Left renal cortex interstitium (tissue), 4 donors: ENCODE measurements at places on chromosomes 5 and 9.

GRCh38 chr9:116124472-116125040, 29.0 kb upstream of the PAPPA start:
- no peak for DNase-seq

DNA sequence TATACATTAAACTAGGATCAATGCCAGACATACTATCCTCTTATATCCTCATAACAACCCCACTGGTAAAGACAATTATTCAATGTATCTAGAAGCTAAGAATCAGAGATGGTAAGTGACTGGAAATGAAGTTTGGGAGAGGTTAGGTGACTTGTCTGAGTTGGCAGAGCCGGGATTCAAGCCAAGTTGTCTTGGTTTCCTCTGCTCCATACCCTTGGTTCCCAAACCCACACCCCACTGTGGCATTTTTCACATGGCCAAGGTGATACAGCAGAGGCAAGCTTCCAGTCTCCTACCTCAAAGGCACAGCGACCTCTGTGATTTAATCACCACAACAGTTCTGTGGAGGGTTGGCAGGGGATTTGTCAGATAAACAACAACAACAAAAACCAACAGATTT, 34.7 kb upstream of the ADRB2 start:
- no peak for DNase-seq

DNA sequence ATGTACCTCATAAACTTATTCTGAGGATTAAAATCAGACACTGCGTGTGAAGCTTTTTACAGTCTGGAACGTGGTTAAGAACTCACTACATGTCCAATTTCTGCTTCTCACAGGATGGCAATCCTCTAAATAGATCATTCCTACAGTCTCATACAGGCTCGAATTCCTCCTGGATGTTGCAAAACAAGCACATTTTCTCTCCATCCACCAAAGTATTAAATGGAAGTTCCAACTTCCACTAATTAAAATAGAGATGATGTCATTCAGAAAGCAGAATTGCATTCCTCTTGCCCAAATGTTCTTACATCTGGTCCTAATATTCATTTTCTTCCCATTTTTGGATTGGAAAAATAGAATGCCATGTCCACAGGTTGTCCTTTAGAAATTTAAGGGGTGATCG, 145.5 kb upstream of the PCA3 start:
- DNase-seq: no peak

DNA sequence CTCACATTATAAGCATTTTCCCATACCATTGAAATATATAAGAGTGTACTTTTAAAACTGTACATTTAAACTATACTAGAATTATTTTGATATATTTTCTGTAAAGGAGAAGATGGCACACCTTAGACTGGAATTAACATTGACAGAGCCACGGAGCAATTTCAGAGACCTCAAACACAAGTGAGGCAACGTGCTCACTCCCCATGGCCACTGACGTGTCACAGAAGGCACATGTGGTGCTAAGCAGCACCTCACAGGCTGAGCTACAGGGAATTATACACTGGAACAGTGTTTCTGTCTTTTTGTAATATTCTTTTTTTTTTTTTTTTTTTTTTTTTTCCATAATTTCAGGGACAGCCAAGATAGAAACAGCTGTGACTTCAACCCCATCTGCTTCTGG, 66.5 kb downstream of the NUP214 start:
- no peak for DNase-seq

GRCh38 chr5:171619196-171619595, 166.4 kb upstream of the SMIM23 start:
- DNase-seq: no peak

DNA sequence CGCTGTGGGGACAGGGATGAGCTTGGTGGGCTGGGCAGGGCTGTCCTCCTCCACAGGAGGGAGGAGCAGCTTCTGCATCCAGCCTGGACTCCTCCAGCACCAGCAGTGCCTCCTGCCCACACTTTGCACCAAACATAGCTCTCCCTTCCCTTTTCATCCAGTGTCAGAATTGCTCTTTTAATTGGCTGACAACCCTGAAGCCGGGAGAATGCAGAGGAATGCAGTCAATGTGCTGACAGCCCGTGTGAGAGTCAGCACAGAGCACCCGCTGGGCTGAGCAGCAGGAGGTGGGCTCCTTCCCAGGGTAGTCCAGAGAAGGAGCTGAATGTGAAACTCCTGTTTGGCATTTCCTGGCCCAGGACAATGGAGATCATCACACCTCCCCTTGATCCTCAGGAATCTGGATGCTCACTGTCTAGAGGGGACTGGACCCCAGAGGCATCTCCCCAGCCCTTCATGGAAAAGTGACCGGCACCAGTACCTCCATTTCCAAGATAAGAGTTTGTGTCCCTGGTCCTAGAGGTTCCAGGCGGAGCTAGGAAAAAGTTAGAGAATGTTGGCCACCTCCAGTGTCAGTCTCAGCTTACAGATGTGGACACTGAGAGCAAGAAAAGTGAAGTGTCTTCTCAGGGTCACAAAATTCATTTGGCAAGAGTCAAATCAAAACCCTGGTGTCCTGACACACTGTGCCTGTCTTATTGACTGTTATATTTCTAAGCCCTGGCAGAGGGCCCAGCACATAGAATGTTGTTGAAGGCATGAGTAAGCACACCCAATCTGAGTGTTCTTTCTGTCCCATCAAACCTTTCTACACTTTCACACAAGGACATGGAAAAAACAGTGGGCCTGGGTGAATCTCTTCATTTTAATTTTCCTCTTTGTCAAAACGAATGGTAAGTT, 202.1 kb downstream of the SNX18 start:
- DNase-seq: no peak

- no peak for DNase-seq
Observed at GRCh38 chr9:15132091-15132490, 174.9 kb downstream of the TTC39B start.

- DNase-seq: no peak
Observed at GRCh38 chr5:31767335-31768031, 128.6 kb downstream of the PDZD2 start.

DNA sequence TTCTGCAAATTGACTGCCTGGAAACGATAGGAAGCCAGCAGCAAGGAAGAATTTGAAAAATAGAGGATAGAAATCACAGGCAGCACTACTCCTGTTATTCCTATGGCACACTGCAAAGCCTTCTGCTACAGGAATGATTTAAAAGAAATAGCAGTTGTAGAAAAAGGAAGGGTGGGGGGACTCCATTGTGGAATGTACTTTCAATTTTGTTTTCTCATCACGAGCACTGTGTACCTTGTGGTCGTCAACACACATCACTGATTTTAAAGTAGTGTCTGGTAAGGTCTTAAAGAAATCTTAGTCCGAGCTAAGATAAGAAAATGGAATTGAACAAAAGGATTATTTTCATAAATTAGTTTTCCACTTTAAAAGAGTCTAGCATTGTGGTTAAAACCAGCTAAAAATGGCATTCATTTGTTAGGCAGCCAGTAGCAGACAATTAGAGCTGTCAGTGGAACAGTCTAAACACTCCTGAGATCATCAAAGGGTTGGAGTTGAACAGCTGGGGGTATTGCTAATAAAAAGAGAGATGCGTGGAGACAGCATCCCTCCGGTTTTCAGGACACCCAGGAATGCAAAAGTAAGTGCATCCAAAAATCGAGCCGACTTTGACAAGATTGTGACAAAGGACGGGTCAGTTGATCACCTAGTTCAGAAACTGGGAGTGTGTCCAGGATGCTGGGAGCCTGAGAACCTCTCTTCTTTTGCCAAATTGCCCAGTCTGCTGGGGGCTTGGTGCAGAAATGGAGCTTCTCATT, 97.8 kb upstream of the WWC1 start:
- no peak for DNase-seq

DNA sequence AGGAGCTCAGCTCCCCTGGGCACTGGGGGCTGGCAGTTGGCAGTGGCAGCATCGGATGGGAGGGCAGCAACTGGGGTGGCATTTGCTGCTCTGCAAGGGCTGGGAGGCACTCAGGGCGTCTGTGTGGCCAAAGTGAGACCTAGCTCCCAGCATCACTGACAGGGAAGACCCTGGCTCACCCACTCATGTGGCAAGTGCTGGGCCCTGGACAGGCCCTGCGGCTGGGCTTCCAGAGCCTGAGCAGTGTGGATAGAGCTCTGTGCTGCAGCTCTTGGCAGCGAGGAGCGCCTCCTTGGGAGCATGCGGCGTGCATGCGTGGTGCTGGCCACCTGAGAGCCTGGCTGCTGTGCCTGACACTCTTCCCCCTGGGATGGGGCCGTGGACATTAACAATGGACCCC, 10.2 kb downstream of the CEP72 start:
- DNase-seq: no peak

- DNase-seq: no peak
Observed at GRCh38 chr9:17057729-17058128, 77.1 kb upstream of the CNTLN start.

- DNase-seq: no peak
Observed at GRCh38 chr9:122797316-122798063, 2.4 kb upstream of the OR1K1 start.

DNA sequence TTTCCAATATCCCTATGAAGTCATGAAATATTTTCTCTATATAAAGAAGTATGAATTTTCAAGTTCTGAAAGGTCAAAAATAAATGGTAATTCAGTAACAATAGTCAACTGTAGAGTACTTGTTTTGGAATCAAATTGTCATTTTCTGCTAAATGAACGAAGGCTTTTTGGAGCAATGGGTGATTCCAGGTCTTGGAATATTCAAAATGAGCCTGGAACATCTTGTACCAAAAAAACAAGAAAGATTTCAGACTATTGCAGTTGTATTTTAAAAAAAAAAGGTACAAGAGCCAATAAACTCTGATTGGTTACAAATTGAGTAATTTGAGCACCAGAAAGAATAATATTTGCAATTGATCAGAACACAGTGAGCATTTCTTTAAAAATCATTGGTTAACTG, 730.1 kb downstream of the DTWD2 start:
- no peak for DNase-seq

DNA sequence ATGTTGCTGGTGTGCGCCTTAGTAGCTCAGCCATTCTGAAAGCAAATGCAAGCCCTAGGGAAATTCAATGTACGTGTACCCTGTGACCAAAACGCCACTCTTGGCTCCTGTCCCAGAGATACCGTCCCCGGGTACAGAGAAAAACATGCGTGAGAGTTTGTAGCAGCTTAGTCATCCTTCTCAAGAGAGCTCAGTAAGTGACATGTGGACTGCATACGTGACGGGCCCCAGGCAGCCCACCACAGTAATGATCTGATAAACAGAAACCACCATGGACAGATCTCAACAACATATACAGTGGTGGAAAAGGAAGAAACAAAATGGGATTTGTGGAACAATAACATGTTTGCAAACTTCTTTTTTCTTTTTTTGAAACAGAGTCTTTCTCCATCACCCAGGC, 45.1 kb downstream of the S1PR3 start:
- DNase-seq: no peak

- DNase-seq: no peak
Observed at GRCh38 chr9:89505911-89506310, 8.0 kb upstream of the SEMA4D start.
